ENCODE measurements at places on chromosomes 1 and 21.

- DNase-seq, result no peak
Observed at GRCh38 chr1:18329469-18330253, 151.1 kb upstream of the KLHDC7A start.

GRCh38 chr1:15100121-15100879 is 53.2 kb upstream of the TMEM51 start:
- DNase-seq, result peak; percentile 64

GRCh38 chr1:59141267-59141863 is 155.5 kb upstream of the FGGY start:
- DNase-seq, result no peak

GRCh38 chr1:87292684-87293493 is 35.8 kb upstream of the LMO4 start:
- peak; percentile 63 for DNase-seq

DNA sequence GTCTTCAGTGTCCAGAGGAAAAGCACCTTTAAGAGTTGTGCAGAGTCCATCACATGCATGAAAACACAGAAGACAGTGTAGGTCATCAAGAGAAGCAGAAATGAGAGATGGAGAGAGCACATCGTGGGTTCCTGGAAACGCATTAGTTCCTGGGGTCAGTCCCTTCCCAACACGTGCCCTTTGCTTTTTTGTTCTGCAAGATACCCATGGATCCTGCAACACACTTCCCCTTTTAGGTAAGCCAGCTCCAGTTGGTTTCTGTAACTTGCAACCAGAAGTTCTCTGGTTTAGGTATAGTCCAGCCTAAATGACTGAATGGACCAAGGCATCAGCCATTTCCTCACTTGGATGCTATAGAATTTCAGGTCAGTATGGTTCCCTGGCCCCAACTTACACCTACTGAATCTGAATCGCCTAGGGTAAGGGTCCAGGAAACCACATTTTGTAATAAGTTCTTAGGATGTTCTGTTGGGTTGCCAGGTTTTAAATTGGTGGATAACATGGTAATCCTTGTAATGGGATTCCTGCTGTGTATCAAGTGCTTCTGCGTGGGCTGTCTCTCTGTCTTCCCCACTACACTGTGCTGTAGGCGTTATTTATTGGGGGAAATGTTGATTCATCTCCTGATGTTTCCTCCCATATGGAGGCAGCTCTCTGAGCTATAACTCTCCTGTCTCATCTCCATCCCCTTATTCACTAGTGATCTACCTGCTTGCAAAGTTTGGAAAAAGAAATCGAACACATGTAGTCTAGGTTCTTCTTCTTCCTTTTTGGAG is 230.6 kb downstream of the TNR start:
- DNase-seq, result no peak

- DNase-seq, result no peak
Observed at GRCh38 chr1:185467122-185467521, 150.1 kb upstream of the IVNS1ABP start.

GRCh38 chr1:209207701-209208286 is 375.7 kb upstream of the CAMK1G start:
- DNase-seq, result no peak

DNA sequence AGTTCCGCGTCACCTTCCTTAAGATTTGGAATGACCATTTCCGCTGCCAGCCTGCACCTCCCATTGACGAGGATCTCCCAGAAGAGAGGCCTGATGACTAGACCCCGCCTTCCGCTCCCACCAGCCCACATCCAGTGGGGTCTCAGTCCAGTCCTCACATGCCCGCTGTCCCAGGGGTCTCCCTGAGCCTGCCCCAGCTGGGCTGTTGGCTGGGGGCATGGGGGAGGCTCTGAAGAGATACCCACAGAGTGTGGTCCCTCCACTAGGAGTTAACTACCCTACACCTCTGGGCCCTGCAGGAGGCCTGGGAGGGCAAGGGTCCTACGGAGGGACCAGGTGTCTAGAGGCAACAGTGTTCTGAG is 9.8 kb downstream of the MYBPH start:
- DNase-seq, result no peak

GRCh38 chr1:109687641-109688499 is at the start of gene GSTM1:
Gene GSTM1, plus strand, starts transcription at chr1:109687817. Its CDS starts 57 bp downstream, at chr1:109687874.
- no peak for DNase-seq

DNA sequence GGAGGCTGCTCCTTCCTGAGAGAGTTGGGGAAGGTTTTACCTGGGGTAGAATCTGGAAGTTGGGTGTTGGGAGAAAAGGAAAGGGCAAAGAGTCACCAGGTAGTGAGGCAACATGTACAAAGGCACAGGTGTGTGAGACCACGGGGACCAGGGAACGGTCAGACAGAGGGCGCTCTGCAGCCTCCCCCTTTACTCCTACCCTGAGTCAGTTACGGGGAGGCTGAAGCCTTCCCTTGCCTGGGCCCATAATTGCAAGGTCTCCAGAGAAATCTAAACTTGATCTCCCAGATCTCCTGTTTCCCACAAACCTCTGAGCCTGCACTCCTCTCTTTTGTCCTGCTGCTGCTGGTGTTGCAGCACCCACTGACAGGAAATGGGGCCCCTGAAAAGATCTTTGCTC is 22.0 kb downstream of the CCN1 start:
- DNase-seq, result no peak

DNA sequence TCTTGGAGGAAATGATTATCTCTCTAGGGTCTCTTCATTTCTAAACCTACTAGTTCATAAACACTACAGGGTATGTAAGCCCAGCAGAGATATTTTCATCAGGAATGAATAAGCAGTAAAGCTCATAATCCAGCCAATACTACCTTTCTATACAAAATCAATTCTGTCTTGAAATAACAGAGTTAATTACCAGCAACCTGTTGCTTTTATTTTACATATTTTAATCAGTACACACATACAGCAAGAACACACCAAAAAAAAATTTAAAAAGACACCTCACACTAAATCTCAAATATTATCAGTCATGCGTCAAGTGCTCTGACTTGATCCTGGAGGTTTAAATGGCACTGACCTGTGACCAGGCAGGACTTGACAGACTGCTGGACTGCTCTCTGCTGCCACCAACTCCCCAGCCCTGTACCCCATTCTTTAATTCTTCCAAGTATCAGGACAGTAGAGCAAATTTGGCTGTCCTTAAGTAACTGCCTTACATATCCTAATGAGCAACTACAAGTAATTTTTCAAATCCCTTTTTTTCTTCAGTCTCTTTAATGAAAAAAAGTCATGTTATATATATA is 98.5 kb downstream of the CDC42BPA start:
- DNase-seq, result no peak

- peak; percentile 50 for DNase-seq
Observed at GRCh38 chr21:44455524-44456213, 359 bp downstream of the LRRC3 start.

GRCh38 chr1:204353213-204353910 is 6.4 kb downstream of the PLEKHA6 start:
- DNase-seq, result no peak

GRCh38 chr1:154386643-154387352 is 18.3 kb upstream of the IL6R start:
- no peak for DNase-seq

GRCh38 chr1:26349877-26350244 is 4.1 kb downstream of the CRYBG2 start:
- no peak for DNase-seq

DNA sequence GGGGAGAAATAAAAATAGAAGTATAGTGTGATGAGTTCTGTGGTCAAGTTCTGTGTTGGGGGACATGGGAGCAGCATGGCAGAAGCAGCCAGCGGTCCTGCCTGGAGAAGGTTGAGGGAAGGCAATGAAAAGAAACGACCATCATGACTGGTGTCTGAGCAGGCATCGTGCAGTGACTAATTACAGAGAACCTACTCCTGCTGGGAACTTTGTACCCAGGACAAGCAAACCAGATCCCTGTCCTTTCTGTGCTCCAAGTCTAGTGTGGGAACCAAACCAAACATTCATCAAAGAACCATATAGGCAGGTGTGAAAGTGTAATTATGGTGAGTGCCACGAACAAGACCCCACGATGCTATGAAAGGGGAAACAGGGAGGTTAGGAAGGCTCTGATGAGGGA is 25.8 kb downstream of the KIAA0040 start:
- DNase-seq, result no peak

DNA sequence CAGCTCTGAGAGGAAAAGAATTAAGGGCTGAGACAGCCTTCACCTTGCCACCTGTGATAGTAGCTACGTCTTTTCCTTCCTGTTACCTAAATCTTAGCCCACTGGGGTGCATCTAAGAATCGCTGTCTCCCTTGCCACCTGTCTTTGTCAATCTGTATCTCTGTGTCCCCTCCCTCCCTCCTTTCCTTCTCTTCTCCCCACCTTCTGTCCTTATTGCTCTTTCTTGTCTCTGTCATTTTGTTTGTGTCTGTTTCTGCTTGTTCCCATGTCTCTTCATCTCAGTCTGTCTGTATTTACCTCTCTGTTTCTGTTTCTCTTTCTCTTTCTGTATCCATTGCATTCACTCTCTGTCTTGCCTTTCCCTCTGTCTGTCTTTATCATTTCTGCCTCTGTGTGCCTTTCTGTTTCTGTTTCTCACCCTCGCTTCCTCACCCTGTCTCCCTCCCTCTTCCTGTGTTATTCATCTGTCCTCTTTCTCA is 30.2 kb downstream of the SLC22A15 start:
- no peak for DNase-seq

DNA sequence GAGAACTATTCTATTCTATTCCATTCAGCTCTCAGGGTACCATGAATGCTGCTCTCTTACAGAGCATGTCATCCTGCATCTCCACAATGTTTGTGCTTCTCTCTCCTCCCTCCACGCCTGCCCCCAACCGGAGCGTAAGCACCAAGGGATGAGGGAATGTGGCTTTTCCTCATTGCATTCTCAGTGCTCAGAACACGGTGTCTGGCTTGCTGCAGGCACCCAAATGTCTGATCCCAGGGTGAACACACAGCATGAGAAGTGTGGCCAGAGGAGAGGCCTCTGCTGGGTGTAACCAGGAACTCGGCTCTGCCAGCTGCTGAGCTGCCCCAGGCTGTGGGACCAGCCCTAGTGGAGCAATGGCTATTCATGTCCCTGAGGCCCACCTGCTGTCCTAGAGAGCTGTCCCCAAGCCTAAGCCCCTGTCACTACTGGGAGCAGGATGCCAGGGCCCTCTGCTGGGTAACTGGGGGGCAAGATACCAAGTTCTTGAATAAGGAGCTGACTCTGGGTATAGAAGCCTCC is 38.3 kb downstream of the OLFML2B start:
- DNase-seq, result no peak
